ENCODE measurements at places on chromosomes 7 and 10.
A peak's percentile ranks its signal among the peaks of the same experiment; 100 is the strongest.

DNA sequence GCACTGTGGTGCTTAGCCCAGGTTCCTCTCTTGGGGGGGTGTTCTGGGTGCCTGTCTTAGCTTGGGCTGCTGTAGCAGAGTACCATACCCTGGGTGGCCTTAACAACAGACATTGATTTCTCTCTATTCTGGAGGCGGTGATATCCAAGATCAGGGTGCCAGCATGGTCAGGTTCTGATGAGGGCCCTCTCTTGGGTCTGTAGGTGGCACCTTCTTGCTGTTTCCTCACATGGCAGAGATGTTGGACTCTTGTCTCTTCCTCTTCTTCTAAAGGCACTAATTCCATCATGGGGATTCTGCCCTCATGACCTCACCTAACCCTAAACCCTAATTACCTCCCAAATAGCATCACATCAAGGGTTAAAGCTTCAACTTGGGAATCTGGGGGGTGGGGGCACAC lies 19.9 kb upstream of the CRHR2 start:
- DNase-seq: no peak

- no peak for DNase-seq
These were observed 15.6 kb upstream of the JAKMIP3 start for GRCh38 chr10:132050191-132050590.

GRCh38 chr7:36404639-36405408 lies 15.2 kb downstream of the ANLN start:
- no peak for DNase-seq

- DNase-seq: no peak
These were observed 120.8 kb downstream of the TAX1BP1 start for GRCh38 chr7:27860800-27861199.

DNA sequence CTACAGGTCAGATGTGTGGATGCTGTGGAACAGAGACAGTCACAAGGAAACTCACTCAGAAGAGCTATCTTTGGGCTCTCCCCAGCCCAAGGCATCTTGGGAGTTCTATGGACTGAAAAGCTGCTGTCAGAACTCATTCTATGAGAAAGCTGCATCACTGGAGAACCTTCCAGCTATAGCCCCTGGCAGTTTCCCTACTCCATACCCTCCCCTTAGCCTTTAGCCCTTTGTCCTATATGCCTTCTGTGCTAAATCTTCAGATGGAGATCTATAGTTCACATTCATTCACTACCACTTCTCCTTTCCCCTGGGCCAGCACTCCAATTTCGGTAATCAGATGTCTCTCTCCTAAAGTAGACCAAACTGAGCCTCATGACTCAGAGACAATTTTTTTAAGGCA lies 6.9 kb downstream of the WNT8B start:
- DNase-seq: no peak

DNA sequence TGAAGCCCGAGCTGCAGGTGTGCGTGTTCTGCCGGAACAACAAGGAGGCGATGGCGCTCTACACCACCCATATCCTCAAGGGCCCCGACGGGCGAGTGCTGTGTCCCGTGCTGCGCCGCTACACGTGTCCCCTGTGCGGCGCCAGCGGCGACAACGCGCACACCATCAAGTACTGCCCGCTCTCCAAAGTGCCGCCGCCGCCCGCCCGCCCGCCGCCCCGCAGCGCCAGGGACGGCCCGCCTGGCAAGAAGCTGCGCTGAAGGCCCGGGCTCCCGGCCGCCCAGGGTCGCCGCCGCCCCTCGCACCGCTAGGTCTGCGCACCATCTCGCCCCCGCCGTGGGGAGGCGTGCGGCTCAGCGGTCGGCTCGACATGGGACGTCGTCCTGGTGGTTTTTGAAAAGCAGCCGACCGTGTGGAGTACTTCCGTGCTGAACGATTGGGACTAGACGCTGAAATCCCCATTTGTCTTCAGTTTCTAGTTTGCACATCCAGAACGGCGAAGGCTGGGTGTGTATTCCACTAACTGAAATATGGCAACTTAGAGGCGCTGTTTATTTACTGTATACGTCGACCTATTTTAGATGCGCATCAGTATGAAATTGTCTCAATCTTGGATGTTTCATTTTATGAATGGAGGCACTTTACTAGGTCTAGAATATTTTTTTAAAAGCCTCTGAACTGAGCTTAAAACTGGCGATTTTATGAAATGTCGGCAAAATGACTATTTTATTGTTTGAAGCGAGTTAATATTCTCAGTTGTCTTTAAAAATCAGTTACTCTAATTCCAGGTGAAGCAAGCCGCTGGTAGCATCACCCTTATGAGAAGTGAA lies 1.1 kb downstream of the NANOS1 start:
- DNase-seq: peak; percentile 50

GRCh38 chr10:131874991-131875451 lies 25.8 kb upstream of the PPP2R2D start:
- DNase-seq: peak; percentile 86

DNA sequence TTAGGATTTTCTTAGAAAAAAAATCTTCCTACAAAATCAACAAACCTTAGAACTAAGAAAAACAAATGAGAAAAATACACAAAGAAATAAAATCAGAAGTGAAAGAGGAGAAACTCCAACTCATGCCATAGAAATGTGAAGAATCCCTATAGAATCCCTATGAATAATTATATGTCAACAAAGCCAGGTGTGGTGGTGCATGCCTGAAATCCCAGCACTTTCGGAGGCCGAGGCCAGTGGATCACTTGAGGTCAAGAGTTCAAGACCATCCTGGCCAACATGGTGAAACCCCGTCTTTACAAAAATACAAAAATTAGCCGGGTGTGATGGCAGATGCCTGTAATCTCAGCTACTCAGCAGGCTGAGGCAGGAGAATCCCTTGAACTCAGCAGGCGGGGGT lies 27.1 kb downstream of the ACSM6 start:
- DNase-seq: no peak

DNA sequence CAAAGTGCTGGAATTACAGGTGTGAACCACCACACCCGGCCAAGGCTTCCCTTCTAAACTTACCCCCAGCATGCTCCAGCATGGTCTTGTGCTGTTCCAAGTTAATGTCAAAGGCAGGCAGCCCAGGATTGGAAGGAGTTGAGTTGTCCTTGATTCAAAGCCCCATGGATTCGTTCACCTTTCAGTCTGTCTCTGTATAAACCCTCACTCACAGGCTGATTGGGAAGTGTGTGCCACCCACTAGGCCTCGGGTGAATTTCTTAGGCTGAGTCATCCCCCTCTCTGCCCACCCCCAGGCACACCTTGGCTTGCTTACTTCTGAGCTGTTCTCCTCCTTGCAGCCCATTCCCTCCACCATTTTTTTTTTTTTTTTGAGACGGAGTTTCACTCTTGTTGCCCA lies 13.3 kb upstream of the PRDX3 start:
- no peak for DNase-seq

DNA sequence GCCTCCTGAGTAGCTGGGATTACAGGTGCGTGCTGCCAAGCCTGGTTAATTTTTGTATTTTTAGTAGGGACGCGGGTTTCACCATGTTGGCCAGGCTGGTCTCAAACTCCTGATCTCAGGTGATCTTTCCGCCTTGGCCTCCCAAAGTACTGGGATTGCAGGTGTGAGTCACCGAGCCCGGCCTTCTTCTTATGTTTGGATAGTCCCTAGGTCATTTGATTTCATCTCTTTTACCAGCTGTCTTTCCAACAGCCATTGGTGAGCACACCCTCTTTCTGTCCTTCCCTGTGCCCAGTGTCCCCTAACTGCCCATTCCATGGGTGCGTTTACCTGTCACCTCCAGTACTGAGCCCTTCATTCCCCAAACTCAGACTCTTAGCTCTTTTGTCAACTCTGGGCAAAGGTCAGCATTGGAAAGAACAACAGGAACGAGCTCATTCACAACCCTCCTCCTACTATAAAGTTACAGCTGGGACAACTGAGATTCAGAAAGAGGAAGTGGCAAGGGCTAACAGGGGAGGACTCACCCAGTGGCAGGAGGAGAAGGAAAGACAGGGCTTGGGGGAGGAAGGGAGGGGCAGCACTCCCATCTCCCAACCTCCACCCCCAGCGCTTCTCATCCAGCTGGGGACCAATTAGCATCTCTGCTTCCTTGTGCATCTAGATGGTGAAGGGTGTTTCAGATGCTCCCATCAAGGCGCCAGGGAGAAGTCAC lies 5.6 kb downstream of the SSC4D start:
- no peak for DNase-seq

GRCh38 chr10:71272056-71272771 lies 46.8 kb upstream of the SLC29A3 start:
- peak; percentile 76 for DNase-seq

- DNase-seq: no peak
These were observed 70.9 kb upstream of the SAMD8 start for GRCh38 chr10:75040576-75040975.

DNA sequence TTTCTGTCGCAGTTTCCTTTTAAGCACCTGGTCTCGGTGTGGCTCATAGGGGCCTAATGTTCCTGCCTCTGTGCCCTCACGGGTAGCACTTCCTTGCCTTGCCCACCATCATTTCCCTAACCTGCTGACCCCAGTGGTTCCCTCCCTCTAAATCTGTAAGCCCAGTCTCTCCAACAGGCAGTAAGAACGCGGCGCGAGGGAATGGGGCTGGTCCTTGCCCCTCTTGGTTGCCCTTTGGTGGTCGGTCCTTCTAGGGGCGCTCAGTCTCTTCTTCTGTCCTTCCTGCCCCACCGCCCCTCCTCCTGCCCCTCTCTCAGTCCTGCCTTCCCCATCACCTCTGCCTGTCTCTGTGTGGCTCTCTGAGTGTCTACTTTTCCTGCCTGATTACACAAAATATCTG lies 21.2 kb downstream of the EMX2 start:
- no peak for DNase-seq

- DNase-seq: no peak
These were observed 46.3 kb downstream of the VIPR2 start for GRCh38 chr7:159098424-159098786.

DNA sequence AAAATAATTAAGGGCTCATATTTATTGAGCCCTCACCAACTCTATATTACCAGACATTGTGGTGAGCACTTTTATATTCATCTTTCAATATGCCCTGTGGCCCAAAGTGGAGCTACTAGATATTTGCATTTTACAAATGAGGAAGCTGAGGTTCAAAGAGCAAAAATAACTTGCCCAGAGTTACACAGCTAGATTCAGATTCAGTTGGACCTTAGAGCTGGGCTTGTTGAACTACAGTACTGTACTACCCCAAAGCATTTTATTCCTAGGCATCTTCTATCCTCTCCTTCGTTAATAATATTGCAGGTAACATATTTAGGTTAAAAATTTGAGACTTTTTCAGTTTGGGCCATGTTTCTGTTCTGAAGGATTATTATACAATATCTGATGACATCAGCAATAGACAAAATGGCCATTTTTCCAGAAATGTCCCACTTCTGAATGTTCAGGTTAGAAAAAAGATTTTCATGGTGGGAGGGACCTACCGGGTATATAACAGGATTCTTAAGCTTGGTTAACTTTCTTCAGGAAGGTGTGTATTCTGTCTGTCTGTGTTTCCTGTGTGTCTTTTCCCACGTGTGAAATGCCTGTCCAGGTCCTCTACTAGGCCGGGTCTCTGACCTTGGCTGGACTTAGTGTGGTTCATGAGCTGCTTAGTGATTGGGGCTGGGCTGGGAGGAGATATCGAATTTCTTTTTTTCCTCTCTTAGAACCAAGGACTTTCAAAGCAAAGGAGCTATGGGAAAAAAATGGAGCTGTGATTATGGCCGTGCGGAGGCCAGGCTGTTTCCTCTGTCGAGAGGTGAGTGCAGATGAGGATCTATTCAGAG lies 13.6 kb downstream of the PRXL2A start:
- DNase-seq: no peak

DNA sequence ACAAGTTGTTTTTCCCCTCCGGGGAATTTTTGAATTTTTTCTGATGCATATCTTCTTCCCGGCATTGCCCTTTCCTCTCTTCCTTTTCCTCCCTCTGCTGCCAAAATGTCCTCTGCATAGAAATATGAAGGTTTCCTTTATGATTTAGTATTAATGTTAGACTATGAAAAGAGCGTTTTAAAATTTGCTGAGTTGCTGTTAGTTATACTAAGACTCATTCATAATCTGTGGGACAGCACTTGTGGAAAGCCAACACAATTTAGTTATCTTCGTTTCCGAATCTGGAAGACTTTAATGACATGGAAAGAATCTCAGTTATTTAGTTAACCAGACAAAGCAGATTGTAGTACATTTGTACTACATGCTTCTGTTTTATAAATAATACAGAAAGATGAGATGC lies 25.0 kb downstream of the POU6F2 start:
- no peak for DNase-seq

DNA sequence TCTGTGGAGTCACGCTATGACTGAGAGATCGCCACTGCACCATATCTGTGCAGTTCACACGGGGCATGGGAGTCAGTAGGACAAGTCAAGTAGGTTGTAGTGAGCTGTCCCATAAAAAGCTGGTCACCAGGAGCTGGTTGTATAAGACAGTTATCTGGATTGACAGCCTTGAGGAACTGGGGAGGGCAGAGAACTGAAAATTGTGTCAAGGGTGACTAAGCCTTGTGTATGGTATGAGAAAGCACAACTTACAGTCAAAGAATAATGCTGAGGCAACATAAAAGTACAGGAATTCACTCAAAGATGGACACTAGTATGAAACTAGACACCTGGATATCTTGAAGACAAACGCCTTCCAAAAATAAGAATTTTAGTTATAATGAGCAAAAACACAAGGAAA lies 564.9 kb downstream of the POM121L12 start:
- DNase-seq: no peak

GRCh38 chr7:106015381-106016218 lies 52.5 kb downstream of the CDHR3 start:
- DNase-seq: no peak

DNA sequence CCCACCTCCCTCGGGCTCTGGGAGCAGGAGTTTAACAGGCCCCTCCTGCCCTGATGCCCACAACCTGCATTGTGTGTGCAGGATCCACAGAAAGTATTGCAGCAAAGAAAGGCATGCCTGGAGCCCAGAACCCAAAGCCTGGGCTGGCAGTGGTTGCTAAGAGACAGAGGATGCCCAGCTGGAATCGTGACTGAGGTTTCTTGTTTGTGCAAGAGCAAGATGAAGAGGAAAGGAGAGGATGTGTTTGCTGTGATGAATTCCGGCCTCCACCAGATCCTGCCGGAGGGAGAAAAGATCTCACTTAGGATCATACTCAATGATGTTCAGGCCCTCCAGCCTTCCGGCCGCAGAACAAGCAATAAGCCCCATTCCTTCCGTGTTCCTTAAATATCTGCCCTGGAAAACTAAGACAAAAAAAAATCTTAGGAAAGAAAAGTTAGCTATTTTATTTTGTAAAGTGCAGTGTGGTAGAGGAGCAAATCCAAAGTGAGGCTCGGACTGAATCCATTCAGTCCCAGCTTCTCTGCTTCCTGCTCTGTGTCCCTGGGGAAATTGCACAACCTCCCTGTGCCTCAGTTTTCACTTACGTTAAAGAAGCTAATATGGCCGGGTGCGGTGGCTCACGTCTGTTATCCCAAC lies 57.1 kb downstream of the SLIT1 start:
- no peak for DNase-seq

DNA sequence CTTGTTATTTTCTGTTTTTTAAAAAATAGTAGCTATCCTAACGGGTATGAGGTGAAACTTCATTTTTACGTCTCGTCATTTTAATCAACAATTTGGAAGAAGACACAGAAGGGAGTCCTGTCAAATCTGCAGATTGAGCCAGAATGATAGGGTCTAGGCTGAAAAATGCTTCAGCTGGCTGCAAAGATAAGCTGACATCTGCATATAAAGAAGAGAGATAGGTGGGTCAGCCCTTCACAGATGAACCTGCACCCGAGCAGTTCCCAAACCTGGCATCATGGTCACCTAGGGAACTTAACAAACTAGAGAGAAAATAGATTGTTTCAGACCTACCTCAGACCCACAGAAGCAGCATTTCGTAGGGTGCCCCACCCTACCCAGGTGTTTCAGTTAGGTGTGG lies 35.2 kb upstream of the BMPR1A start:
- DNase-seq: no peak

- DNase-seq: no peak
These were observed 21.6 kb downstream of the C1GALT1 start for GRCh38 chr7:7203813-7204575.
